ENCODE measurements at places on chromosomes 1 and 21. TPM values are rescaled to one million over a fixed set of nuclear protein-coding genes. Genes with fewer than 3 reads are reported as not detected.

Gene RAB25
- total RNA-seq: not detected

Gene ZYG11B
- total RNA-seq: 24.3 TPM

Gene MMP23B
- not detected for total RNA-seq

Gene CRNN
- total RNA-seq: not detected

Gene PSRC1
- 42.3 TPM for total RNA-seq

Gene KIRREL1
- 179 TPM for total RNA-seq

- no peak for DNase-seq
Measured at GRCh38 chr1:2628933-2629626, 3.7 kb downstream of the MMEL1 start.

DNA sequence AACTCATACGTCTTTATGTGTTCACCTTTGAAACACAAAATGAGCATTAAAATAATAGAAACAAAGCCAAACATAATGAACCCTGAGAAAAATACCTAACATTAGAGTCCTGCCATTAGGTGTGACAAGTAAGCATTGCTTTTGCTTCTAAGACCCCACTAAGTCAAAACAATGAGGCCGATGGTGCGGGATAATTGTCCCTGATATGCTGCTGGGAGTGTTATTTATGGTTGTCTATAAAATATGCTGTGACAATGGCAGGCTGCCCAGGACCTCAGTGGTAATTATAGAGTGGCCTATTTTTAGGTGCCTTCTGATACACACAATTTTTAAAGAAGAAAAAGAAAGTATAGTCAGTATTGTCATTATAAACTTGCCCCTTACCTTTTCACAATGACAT, 1423.1 kb downstream of the AMY1C start:
- DNase-seq: no peak

- no peak for DNase-seq
Measured at GRCh38 chr1:235648407-235648907, 1.1 kb downstream of the GNG4 start.

DNA sequence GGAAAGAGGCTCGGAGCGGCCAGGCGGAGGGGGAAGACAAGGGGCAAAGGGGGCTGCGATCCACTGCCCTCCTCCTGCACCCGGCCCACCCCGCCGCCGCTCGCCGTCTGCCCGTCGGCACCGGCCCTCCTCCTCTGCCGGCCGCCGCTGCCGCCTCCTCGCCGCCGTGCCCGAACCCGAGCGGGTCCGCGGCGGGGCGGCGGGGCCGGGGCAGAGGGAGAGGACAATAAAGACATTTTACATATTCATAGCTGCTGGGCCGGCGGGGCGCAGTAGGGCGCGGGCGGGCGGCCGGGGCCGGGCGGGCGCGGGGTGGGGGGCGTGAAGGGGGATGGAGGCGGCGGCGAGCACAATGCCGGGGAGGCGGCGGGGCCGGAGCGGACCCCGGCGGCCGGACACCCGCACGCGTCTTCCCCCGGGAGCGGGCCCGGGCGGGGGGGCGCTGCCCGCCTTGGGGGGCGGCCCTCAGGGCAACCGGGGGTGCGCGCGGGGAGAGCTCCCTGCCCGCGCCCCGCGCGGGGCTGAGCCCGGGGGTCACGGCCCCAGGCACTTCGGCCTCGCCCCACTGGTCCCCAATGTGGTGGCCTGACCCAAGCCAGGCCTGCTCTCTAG, 546 bp downstream of the POU2F1 start:
- DNase-seq: no peak

DNA sequence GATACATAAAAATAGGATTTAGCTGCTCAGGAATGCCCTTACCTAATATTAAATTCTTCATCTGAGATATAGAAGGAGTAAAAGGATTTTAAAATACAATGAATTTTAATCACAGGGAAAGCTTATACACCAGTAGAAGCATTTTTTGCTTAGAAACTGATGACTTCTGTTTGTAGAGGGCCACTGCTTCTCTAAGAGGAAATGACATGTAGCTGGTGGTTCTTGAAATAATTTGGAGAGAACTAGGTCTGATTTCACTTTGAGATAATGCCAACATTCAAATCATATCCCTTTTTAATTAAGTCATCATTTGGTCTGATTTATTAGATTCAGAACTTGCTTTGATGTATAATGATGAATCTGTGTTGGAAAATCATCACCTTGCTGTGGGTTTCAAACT, 166.6 kb upstream of the SGIP1 start:
- no peak for DNase-seq

GRCh38 chr1:225637651-225638199, 15.2 kb downstream of the ENAH start:
- no peak for DNase-seq

DNA sequence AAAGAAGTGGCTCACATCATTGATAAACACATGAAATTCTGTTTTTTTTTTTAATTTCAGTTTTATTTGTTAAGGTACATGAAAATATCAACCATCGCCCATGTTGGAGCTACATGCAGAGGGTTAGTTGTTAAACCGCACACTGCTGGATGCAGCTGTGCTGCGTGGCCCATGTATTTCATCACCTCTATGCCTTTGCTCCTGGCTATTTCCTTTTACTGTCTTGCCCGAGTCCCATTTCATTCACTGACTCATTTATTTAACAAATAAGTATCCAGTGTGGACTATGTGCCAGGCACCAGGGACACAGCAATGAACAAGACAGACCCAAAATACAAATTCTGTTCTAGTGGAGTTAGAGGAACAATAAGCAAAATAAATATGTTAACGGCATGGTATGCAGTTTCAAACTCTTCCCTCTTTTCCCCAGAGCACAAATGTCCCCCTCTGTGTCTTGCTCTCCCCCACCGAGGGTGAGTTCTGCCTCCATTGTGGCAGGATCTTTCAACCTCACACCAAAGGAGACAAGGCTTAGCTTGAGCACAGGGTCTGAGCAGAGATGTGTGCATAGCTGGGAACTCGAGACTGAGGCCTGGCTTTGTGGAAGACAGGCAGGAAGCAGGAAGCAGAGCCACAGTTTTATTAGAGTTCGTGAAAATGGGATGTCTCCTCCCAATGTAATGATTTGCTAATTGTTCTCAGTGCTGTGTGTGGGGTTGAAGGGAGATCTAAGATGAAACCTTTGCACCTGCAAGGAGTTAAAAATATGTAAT, 44.6 kb downstream of the MAN1C1 start:
- DNase-seq: no peak

DNA sequence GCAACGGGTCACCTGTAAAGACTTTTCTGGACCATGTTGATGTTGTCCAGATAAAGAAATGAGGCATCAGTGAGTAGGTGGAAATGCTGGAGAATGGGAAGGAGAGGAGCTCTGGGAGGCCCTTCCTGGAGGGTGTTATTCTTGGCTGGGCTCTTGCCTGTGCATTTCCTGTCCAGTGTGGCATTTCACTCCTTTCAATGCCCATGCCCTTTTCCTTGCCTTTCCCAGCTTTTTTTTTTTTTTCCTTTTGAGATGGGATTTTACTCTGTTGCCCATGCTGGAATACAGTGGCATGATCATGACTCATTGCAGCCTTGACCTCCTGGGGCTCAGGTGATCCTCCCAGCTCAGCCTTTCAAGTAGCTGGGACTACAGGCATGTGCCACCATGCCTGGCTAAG, 11.8 kb downstream of the NOS1AP start:
- DNase-seq: peak; percentile 95

DNA sequence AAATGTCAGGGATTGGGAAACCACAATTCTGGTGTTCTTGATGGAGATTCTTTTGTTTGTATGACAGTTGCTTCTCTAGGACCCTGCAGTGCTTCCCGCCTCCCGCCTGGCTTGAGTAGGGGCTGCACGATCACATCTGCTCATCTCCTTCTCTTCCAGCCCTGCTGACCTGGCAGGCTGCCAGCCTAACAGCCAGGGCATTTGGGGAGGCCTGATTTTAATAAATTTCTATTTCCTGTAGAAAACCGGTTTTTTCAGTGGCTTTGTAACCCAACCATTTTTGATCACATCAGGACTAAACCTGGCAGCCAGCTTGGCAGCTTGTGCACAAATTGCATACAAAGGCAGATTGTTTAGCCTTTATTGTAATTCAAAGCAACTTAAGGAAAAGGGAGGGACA, 78.9 kb downstream of the UBE2U start:
- DNase-seq: no peak

DNA sequence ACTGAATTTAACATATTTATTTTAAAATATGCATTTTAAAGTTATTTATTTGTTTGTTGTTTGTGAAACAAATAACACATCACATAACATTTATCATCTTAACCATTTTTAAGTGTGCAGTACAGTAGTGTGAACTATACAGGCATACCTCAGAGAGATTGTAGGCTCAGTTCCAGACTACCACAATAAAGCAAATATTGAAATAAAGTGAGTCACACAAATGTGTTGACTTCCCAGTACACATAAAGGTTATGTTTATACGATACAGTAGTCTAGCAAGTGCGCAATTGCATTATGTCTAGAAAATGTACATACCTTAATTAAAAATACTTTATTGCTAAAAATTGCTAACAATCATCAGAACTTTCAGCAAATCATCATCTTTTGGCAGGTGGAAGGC, 739.4 kb upstream of the ADGRL4 start:
- no peak for DNase-seq

DNA sequence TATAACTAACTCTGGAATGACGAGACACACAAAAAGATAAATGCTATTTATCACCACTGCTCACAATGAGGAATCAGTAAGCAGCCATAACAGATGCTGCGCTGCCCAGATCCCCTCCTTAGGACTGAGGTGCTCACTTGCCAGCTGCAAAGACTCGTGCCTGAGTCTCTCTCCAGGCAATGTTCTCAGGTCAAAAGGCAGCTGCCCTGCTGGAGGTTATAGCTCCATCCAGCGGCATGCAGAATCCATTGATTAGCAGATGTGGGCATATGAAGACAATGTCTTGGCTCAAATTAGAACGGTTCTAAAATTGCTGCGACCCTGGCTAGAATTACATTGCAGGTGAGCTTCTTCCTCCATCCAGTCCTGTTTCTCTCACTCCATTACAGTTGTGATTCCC, 328.2 kb upstream of the CHRM3 start:
- no peak for DNase-seq

DNA sequence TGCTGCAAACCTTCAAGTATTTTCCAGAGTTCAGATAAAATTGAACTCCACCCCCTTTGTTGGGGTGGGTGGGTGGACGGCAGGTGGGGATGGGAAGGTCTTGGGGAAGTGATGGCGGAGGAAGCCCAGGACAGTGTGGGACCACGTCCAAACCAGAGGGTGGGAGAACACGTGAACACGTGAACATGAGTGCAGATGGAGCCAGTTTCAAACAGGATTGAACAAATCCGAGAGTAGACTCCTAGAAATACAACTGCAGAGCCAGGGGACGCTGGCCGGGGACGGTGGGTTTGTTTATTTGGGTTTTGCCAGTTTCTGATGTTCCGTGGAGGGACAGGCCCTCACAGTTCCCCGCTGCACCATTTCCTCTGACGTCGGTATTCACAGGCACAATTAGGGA, 2.9 kb downstream of the KRTAP10-2 start:
- DNase-seq: no peak

DNA sequence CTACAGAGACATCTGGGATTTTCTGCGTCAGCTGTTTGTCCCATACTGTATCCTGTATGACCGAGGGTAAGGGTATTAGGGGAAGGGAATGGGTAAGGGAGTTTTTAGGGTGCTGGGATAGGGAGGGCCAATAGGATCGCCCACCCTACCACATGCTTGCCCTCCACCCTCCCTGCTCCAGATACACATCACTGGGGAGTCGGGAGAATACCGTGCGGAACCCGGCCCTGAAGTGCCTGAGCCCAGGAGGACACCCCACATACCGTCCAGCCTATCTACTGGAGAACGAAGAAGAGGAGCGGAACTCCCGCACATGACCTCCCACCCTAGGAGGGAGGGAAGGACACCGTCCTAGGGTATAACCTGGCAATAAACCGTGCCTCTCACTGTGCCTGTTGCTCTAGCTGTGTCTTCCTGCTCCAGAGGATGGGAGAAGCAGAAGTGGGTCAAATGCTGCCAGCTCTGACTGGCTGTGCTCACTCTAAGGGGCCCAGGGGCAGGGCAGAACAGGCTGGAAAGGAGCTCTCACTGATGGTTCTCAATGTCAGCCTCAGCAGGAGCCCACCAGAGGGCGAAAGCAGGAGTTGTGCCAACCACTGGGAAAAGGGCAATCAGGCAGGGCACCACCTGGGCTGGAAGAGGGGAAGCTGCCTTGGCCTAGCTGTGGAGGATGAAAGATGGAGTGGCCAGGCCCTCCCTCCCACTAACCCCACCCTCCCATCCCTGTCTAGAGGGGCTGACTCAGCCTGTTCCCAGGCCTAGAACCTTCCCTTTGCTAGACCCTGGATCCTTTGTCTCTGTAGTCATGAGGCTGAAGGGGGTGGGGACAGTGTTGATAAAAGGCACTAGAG, 440 bp upstream of the LENEP start:
- DNase-seq: peak; percentile 78

- DNase-seq: no peak
Measured at GRCh38 chr1:56175211-56175610, 404.2 kb downstream of the PLPP3 start.

All from A172 (cell line).